ENCODE measurements at places on chromosomes 2 and 18.
A peak's percentile ranks its signal among the peaks of the same experiment; 100 is the strongest.

DNA sequence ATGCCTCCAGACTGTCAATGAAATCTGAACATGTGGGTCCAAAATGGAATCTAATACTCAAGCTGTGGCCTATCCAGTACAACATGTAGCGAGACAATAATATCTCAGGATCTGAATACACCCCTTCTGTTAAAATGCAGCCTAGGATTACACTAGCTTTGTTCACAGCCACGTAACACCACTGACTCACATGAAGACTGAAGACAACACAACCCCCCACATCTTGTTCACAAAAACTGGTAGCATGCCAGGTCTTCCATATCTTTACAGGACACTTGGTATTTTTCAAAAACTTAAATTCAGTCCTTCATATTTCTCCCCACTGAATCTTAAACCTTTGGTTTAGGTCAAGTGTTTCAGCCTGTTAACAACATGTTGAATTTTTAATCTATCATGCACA lies 84.2 kb downstream of the SLC8A1 start:
- DNase-seq, result no peak

DNA sequence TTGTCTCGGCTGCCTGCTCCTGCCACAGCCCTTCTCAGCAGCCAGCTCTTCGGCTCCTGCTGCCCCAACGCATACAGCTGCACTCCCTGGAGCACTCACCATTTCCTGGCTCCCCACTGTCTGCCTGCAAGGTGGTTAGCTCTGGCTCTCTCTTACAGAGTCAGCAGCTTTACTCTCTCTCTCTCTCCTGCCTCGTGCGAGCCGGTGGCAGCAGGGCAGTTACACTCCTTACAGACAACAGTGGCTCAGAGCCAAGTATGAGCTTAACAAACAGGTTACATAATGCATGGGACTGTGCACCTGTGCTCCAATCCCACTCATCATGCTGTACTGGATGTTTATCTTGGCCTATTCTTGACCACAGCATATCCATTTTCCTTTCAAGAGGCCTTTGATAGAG lies 47.4 kb upstream of the DNAJC10 start:
- no peak for DNase-seq

GRCh38 chr2:59575191-59575590 lies 978.3 kb downstream of the BCL11A start:
- DNase-seq, result no peak

GRCh38 chr18:27793013-27793785 lies 383.7 kb downstream of the CDH2 start:
- DNase-seq, result no peak

DNA sequence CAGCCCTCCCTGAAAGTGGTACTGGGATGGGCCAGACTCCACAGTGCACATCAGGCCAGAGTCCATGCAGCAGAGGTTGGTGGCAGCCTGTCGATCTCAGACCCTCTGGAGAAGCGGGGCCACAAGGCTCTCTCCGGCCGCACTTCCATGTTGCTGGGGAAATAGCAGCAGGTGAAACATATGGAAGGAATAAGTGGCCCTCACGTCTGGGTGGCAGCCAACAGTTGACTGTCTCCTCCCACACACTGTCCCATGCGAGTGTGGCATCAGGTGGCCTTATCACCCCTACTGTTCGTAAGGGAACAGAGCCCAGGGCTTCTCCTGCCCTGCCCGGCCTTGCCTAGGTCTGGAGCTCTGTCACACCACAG lies 58.1 kb upstream of the FOSL2 start:
- DNase-seq, result no peak

- DNase-seq, result no peak
Measured at GRCh38 chr2:9650119-9650821, 19.5 kb upstream of the YWHAQ start.

DNA sequence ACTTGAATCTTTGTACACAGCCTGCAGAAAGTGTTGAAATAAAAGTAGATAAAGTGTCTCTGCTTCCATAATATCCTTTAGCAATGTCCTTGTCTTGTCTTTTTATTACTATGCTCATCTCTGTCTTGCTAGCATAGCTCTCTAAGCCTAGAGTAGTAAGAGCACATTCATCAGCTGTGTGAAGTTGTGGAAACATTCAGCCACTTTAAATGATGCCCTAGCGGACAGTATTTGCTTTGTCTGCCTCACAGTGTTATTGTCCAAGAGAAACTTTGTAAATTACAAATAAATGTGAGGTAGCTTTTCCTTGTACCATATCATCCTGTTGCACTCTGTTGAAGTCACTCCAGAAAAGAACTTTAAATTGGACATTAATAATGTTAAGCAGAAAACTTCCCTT lies 60.3 kb upstream of the TTC21B start:
- no peak for DNase-seq

- no peak for DNase-seq
Measured at GRCh38 chr2:68862889-68863288, 8.3 kb downstream of the BMP10 start.

DNA sequence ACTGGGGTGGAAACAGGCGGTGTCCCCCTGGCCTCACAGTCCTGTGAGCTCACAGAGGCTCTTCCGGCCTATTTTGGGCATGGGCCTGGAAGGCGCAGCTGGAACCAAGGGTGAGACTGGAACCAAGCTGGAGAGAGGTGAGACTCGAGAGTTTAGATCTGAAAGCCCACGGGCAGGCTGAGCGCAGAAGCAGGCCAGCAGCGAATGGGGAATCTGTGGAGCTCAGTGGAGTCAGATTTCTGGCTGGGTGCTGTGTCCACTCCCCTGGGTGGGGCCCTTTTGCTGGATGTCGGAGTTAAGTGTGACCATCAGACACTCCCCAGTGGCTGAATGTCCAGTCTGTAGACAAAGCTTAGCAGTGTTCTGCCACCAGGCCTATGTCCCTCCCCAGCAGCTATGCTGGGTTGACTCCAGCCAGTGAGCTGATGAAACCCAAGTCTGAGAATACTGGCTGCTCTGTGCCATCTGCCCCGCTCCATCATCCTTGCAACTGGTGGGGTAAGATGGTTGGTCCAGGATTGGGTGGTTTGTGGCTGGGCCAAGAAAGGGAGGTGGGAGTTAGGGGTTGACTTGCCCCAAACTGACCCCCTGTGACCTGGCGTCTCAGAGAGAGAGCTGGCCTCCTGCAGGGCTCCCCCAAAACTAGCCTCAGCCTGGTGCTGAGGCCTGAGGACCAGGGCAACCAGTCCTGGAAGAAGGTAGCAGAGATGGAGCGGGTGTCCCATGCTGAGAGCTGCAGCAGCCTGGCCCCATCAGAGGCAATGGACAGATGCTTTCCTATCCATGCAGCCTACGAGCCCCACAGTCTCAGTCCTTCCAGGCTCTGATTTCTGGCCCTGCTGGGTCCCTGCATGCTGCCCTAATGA lies 34.4 kb downstream of the CYP26B1 start:
- DNase-seq, result no peak

DNA sequence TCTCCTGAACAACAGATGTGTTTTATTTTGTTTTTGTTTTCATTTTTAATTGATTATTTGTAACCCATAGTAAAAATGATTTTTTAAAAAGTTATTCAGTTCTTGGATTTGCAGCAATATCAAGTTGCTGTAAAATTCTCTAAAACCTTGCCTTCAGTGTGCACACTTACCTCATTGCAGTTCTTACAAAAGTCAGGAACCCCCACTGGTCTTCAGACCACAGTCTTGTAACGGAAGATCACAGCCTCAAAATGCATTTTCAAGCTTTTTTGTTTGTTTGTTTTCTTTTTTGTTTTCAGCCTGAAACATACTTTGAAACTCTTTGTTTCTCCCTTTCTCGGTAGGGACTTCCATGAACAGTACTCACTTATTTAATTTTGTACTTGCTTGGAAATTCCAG lies 1012.8 kb upstream of the GYPC start:
- no peak for DNase-seq

GRCh38 chr2:231769170-231770136 lies 11.6 kb downstream of the PDE6D start:
- no peak for DNase-seq

DNA sequence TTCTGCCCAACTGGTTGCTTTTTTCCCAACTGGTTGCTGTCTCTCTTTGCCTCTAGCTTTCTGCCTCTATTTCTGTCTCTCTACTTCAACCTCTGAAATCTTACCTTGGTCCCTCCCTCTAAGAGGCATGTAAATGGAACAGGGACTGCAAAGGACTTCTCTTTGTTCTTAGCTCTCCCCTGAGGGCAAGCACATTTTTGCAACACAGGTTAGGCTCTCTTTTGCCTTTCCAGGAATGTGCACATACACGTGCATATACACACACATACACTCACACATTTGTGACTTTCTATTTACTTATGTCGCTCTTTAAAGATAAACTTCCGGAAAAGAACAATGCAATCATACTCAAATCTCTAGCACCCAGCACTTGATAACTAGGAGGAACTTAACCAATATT lies 262.6 kb upstream of the DDX18 start:
- no peak for DNase-seq

- no peak for DNase-seq
Measured at GRCh38 chr18:35682281-35682867, 100.8 kb downstream of the GALNT1 start.

GRCh38 chr2:160299540-160299939 lies 99.5 kb upstream of the ITGB6 start:
- DNase-seq, result no peak

DNA sequence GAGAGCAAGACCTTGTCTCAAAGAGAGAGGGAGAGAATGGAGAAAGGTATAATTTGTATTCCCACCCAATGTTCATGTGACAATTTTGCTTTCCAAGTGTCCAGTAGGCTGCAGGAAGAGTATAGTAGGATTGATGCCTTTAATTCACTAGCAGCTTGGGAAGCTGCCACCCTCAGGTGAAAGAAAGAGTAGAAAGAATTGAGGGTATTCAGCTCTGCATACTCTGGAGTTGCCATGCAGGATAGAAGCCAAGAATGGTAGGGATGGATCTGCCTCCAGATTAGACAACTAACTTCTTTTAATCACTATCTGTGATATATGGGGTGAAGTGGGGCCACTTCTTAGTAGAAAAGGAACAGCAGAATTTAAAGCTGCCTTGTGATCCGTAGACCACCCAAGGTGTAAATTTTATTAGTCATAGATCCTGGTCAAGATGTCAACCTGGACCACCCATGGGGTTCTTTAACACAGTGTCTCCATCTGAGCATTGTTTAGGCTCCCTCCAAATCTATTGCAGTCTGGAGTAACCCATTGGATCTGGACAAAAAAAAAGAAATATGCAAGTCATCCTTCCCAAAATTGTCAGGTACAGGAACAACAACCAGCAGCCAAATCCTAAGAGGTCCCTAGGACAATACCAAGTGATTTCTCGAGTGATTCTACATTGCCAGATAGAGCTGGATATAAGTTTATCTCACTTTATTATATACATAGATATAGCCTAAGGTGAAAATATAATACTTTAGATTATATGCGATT lies 33.1 kb upstream of the DTNA start:
- no peak for DNase-seq

- DNase-seq, result no peak
Measured at GRCh38 chr2:227608561-227609338, 5.9 kb downstream of the SCYGR3 start.

DNA sequence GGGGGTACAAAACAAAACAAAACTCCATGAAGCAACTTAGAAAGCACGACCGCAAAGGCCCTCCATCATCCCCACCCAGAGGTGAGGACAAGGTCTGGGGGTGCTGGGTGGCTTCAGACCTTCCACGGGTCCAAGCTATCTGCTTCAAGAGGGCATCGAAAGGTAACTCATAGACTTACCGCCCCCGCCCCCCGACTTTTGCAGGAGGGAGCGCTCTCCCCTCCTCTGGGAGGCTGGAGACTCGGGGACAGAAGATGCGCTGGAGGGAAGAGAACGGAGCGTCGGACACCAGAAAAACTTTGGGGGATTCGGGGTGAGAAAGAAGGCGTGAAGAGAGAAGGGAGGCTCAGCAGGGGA lies 300 bp upstream of the STON1 start:
- DNase-seq, result no peak

- no peak for DNase-seq
Measured at GRCh38 chr2:232448304-232448690, 7.7 kb upstream of the ALPI start.

DNA sequence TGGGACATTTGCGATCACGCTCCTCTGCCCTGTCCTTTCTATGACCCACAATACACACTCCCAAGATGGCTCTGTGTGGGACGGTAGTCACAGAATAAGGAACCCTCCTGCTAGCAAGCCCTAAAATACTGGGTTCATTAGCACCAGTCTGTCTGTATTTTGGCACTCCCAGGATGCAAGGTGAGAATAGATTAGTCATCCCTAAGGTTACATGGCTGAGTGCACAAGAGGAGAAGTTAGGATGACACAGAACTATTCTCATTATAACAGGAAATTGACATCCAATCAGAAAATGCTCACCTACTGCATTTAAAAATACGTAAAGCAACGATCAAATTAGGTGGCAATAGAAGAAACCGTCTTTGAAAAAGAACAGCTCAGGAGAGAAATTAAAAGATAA lies 590.2 kb downstream of the EPHA4 start:
- DNase-seq, result no peak

- no peak for DNase-seq
Measured at GRCh38 chr18:56436651-56437050, 201.7 kb downstream of the TXNL1 start.

GRCh38 chr2:67950919-67951318 lies 111.9 kb downstream of the C1D start:
- DNase-seq, result no peak

- no peak for DNase-seq
Measured at GRCh38 chr2:35174845-35175244, 1180.7 kb upstream of the CRIM1 start.

DNA sequence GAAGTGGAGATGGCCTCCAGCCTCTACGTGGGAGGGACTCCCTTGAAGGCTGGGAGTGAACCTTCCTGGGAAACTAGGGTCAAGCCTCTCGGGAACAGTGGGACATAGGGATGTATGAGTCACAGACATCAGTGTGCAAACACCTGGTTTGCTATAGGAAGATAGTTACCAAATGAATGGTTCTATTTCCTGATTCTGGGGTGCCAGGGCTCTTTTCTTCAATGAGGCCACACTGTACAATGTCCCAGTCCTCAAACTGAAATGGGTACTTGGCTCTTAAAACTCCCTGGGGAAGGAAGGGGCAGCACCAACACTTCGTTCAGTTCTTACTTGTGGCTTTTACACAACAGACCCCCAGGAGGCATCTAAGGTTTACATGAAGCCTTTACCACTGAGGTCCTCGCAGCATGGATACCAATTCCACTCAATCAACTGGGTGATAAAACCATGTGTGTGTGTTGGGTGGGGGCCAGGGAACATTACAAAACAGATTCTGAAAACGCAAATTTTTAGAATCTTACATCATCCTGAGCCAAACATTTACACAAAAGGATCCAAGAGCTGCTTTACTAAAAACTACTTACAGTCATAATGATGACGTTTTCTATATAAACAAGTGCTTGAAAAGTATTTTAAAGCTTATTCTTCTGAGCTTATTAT lies 10.4 kb downstream of the ERFE start:
- no peak for DNase-seq

- DNase-seq, result no peak
Measured at GRCh38 chr2:227834423-227834822, 20.8 kb downstream of the CCL20 start.

- DNase-seq, result peak; percentile 23
Measured at GRCh38 chr2:128374711-128375413, 56.2 kb upstream of the HS6ST1 start.

- no peak for DNase-seq
Measured at GRCh38 chr2:105595536-105595935, 149.2 kb upstream of the NCK2 start.
